Caudate nucleus (tissue), 63 donors: ENCODE measurements at places on chromosomes 1 and 21.

DNA sequence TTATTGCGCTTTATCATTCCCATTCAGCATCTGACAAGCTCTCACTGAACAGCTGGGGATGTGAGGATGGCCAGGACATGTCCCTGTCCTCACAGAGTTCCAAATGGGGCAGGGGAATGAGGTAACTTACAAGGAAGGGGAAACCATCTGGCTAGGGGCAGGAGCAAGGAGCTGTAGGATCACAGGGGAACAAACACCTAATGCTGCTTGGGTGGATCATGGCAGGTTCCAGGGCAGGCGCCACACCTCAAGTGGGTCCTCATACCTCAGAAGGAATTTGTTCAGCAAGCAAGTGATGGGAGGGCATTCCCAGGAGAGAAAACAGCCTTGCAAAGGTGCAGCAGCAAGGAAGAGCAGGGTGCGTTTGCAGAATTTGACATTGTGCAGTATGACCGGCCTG lies 35.1 kb upstream of the GRIK3 start:
- no peak for DNase-seq

DNA sequence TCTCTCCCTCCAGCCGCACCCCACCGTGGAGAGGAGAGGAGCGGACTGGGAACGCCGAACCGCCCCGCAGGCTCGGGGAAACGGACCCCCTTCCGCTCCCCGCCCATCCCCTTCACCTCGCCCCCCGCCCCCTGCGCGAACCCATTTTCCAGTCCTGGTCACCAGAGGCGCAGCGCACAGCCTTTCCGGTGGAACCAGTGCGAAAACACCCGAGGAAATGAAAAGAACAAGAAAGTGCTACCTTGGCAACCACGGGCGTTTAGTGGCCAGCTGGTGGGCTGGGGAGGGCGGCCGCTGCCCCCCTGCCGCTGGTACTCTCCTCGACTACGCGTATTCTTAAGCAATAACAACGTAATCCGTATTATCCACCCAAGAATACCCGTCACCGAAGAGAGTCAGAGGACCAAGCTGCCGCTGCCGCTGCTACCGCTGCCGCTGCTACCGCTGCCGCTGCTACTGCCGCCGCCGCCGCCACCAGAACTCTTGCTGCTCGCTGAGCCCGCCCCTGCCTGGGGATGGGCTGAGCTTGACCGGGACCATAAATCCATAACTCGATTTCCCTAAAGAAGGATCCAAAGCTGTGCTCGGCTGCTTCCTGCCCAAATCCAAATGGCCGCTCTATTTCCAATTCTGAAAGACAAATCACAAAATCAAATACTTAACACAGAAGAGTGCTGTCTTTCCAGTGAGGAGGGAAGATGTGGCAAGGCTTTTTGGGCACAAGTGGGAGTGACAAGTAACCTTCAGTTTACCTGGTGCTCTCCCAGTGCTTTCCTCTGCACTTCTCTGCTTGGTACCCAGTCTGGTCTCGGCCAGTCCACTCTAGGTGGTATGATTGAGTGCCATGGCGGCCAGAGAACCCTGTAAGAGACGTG lies 125.2 kb upstream of the DPYD start:
- DNase-seq = no peak

DNA sequence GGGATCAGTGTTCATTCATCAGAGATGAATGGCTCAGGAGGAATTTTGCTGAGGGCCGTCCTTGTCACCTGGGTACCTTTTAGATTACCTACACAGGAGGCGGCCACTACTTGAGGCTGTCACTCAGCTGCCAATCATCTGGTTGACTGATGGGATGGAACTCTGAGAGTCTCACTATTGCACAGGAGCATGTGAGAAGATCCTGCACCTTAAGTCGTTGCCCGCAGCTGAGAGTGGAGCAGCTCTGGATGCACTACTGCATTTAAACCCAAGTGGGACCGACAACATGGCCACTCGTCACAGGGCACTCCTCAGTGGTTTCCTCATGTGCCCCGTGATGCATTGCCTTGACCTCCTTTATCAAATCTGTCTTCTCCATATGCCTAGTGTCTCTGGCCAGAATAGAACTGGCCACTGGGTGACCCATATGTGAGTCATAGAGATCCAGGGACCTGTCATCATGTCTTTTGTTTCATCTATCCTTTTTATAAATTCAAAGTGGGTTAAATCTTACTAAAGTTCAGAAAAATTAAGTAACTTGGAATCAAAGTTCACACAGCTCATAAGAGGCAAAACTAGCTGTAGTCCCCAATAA lies 165.5 kb downstream of the ZSCAN20 start:
- DNase-seq = no peak

DNA sequence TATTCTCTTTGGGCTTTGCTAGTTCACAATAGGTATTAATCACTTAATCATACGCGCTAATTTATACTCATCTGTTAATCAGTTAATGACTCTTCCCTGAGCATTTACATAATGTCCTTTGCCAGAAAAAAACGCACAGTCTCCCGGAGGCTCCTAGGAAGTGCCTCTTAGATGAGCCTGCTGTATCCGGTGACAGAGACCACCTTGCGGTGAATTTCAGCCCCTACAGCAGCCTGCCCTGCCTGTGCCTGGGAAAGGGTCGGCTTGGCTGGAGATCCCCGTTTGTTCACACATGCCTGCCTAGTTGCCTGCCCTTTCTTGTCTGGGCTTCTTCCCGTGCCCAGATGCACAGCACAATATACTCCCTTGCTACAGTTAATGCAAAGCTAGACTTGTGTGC lies 152.9 kb downstream of the ZBTB18 start:
- DNase-seq = no peak

DNA sequence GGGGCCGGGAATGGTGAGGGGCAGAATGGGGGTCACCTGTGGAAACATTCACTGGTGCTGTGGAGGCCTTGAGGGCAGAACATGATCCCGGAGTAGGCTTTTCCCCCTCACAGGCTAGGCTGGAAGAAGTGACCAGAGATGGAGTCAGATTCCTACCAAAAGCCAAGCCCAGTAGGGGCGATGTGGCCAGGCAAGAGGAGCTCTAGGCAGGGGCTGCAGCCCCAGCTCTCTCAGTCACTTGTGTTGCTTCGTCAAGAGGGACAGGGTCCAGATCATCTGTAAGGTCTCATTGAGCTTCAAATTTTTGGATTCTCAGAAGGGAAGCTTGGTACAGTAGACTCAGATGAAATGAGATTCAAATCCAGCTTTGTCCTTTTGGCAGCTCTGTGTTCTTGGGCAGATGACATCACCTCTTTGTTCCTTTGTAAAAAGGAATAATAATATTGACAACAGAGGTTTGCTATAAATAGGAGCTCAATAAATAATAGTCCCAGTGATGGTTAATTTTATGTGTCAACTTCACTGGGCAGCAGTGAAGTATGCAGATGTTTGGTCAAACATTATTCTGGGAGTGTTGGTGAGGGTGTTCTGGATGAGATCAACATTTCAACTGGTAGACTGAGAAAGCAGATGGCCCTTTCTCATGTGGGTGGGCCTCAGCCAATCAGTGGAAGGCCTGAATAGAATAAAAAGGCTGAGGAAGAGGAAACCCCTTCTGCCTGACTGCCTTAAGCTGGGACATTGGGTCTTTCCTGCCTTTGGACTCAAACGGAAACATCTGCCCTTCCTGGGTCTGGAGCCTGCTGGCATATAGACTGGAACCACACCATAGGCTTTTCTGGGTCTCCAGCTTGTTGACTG lies 324.7 kb upstream of the USP24 start:
- peak; percentile 5 for DNase-seq

GRCh38 chr1:176485083-176485482 lies 22.1 kb downstream of the PAPPA2 start:
- DNase-seq = no peak

GRCh38 chr21:44418108-44418875 lies 37.0 kb upstream of the LRRC3 start:
- no peak for DNase-seq

DNA sequence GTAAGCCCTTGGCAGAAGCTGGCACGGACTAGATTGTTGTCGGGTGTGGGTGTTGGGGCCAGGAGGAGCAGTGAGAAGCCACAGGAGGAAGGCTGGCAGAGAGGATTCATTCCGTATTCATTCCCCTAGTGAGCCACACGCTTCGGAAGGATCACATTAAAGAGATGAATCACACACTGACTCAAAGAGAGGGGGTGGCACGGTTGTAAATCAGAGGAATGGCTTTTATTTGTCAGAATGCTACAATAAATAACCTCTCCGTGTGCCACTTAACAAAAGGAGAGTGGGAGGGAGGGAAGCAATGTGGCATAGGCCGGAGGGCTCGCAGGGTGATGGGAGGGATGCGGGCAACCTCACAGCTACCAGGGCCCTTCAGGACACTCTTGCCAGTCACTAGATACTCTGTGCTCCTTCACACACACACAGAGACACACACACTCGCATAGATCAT lies 135.5 kb downstream of the HIVEP3 start:
- no peak for DNase-seq

- DNase-seq = no peak
These were observed 1265.9 kb downstream of the BRINP3 start for GRCh38 chr1:189211742-189212141.

GRCh38 chr21:41559658-41560631 lies 52.0 kb upstream of the TMPRSS2 start:
- DNase-seq = no peak

GRCh38 chr1:175168782-175169181 lies 23.8 kb downstream of the KIAA0040 start:
- DNase-seq = no peak

GRCh38 chr1:229835226-229835625 lies 209.2 kb downstream of the URB2 start:
- no peak for DNase-seq

GRCh38 chr1:167088746-167089417 lies 1.3 kb downstream of the GPA33 start:
- no peak for DNase-seq

GRCh38 chr1:116458695-116459094 lies 85.7 kb downstream of the ATP1A1 start:
- no peak for DNase-seq

DNA sequence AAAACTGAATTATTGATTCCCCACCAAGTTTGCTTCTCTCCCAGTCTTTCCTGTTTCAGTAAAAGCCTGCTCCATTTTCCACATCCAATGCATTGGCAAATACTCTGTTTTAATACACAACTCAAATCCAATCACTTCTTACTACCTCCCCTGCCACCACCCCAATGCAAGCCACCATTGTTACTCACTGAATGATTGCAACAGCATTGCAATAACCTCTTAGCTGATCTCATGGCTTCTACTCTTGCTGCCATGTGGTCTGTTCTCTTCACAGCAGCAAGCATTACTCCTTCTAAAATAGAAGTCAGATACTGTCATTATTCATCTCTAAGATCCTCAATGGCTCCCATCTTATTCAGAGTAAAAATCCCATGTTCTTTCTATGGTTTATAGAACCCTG lies 123.4 kb downstream of the ATP6V1G3 start:
- no peak for DNase-seq

GRCh38 chr1:23867542-23867894 lies 572 bp downstream of the FUCA1 start:
- DNase-seq = no peak
